ENCODE measurements at places on chromosomes 3 and 15.

- DNase-seq, result no peak
Measured at GRCh38 chr15:85762039-85762755, 32.5 kb downstream of the KLHL25 start.

DNA sequence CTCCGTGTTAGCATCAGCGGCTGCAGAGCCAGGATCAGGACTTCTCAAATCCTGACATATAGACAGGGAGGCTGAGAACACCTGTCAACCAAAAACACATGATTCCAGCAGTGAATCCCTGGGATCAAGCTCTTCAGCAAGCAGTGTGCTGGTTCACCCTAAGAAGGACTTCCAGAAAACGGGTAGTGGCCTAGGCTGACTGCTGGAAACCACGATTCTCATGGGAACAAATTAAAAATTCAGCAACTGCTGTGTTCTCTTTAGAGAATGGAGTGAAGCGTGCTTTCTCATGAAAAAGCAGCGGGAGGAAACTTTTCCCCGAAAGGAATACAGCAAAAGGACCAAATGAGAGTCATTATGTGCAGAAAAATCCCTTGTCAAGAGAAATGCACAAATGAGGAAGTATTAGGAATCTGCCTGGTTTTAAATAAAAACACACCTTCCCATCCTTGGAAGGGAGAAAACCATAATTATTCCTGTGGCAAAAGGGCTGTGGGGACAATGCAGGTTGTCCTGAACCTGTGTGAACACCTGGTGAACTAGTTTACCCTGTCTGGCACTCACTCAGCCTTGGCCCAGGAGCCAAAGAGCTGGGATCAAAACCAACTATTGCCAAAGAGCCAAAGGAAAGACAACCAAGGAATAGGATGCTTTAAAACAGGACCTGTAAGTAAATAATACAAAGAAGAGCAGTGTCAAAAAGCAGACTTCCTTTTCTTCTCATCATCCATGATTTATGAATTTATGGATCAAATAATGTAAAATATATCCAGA lies 13.4 kb downstream of the IL12A start:
- DNase-seq, result no peak

GRCh38 chr3:151750181-151750580 lies 16.5 kb downstream of the AADACL2 start:
- no peak for DNase-seq

GRCh38 chr3:14630404-14631100 lies 21.0 kb upstream of the CCDC174 start:
- no peak for DNase-seq

DNA sequence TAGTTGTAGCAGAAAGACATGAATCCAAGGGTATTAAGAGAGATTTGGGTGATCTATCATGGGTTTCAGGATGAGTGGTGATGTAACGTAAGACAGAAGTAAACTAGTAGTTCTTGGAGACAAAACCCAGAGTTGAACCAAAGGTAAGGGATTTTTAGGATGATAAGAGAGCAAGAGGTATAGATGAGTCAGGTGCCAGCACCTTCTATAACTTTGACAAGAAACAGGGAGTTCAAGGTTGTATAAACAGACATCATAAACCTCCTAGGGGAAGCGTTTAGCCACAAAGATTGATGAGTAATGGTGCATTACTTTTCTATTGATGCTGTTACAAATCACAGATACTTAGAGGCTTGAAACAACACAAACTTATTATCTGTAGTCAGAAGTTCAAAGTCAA lies 447.3 kb upstream of the ARHGEF26 start:
- DNase-seq, result no peak

GRCh38 chr3:156648086-156648485 lies 26.3 kb upstream of the TIPARP start:
- DNase-seq, result no peak

DNA sequence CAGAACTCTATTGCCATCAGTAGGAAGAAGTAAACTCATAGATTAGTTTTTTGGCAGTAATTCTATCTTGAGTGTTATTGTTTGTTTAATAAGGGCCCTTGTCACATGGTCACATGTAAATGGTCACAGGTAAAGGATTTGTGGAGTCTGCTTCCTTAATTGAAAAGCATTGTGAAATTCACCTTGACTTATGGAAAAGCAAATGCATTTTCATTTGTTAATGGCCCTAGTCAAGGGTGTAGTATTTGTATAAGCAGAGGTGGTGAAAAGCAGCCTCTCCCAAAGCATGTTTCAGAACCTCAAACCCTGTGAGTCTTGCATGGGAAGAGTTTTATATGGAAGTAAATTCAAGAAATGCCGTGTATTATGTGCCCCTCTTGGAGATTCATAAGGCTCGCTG lies 197.5 kb upstream of the NR2E3 start:
- no peak for DNase-seq

DNA sequence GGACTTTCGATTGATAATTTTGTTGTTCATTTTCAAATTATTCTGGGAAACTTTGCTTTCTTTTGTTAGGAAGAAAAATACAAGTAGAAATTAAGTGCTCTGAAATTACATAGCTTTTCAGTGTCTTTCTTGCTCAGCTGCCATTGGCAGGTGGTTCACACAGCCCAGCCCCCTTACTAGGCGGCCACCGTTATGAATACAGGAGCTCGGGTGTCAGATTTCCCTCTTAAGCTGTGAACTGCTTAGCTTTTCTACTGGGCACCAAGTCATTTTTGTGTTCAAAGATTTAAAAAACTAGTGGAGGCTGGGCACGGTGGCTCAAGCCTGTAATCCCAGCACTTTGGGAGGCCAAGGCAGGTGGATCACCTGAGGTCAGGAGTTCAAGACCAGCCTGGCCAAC lies 55.2 kb downstream of the HMG20A start:
- no peak for DNase-seq

DNA sequence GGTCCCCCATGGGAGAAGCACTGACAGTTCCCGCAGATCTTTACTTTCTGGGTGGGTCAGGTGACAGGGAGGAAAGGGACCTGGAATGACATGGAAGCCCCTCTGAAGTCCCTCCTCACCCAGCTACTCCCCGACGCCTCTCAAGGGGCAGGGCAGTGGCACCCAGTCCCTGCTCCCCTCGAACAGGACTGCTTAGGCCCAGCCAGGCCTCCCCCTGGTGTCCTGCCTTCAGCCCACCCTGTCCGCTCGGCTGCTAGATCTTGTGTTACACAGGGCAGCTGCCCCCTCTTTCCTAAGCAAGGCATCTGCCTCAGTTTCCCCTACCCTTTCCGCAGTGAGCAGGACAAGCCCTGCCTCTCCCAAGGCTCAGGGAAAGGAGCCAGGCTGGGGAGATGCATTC lies 226.5 kb downstream of the XXYLT1 start:
- no peak for DNase-seq

DNA sequence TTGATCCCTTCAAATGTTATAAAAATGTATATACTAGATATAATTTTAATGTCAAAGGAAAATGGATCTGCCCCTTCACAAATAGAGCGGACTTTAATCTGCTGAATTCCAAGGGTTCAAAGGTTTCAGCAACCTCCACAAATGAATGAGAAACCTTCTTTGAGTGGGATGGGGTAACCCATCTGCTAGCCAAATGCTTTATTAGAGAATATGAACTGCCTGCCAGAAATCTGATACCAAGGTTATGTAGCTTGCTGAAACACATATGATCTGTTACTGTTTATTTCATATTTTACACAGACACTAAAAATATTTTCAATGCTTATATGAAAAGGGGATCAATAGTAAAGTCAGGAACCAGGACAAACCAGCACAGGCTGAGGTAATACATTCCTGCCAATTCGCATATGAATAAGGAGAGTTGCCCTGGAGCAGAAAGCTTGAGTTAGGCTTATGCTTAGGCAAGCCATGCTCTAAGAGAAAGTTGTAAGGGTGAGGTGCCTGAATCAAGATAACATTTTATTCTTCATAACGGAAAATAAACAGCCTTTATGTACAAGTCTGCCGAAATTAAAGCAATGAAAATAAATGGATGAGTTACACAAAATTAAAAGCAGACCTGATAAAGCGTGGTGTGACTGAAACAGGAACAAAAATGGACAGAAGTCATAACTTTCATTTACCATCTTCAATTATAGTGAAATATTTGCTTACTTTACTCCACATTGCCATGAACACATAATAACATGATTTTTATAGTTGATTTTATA lies 26.5 kb downstream of the PLOD2 start:
- no peak for DNase-seq

GRCh38 chr3:159816512-159816911 lies 172.1 kb upstream of the IL12A start:
- no peak for DNase-seq

DNA sequence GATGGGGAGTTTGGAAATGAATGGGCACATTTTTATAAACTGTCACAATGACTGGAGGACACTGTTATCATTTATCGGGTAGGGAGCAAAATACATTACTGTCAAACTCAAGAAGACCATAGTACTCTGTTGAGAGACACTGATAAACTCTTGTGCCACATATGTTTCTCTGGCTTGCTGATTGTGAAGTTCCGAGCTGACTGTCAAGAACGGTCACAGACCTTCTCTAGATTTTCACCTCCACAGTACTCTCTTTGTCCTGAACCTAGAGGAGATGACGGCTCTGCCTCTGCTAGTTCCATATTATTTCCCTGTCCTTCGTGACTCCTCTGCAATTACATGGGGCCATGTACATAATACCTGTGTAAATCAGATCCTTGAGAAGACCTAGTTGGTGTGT lies 451.9 kb downstream of the LPP start:
- no peak for DNase-seq

DNA sequence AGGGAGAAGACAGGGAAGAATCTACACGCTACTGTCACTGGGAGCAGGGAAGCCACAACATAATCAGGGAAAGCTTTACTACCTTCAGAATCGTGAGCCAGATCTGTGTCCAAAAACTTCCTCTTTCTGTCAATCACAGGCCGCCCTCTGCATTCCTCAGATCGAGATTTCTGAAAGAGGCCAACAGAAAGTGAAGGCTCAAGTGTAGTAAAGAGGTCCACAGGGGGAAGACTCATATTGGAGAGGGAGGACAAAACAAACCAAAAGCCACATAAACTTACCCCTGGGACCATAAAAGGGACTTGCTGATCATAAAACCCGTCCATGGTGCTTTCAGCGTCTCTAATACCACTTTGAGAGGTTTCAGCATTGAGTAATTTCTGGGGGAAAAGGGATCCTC lies 3.3 kb downstream of the ETV5 start:
- no peak for DNase-seq

DNA sequence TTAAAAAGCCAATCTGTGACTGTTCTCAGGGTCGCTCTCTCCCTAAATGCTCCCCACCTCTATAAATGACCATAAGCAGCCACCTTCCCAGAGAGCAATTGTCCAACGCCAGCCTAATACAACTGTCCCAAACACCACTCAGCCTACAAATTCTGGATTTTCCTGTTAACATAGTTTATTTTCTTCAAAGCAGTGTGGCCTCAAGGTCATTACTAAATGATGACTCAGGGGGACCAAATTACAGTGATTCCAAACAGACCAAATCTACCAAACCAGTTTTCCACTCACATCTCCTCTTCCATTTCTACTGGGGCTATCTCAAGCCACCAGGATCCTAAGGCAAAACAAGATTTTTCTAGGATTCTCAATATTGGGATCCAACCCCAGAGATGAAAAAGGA lies 22.5 kb downstream of the HEXA start:
- no peak for DNase-seq

GRCh38 chr3:31196881-31197364 lies 302.5 kb upstream of the GADL1 start:
- DNase-seq, result no peak

- no peak for DNase-seq
Measured at GRCh38 chr3:12230406-12230805, 58.5 kb upstream of the PPARG start.

DNA sequence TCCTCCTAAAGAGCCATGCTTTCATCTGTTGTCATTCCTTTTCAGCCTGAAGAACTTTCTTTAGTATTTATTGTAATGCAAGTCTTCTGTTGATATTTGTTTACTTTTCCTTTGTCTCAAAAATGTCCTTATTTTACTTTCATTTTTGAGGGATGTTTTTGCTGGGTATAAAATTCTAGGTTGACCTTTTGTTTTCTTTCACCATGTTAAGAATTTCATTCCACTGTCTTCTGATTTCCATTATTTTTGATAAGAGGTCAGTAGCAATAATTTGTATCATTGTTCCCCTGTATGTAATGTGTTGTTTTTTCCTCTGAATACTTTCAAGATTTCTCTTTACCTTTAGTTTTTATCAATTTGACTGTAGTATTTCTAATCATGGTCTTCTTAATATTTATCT lies 91.1 kb downstream of the RSRC1 start:
- DNase-seq, result no peak
